Fibroblast of the aortic adventitia (primary cell): ENCODE measurements at places on chromosomes 1 and 21. TPM values are rescaled to one million over a fixed set of nuclear protein-coding genes. Genes with fewer than 3 reads are reported as not detected.
A peak's percentile ranks its signal among the peaks of the same experiment; 100 is the strongest.

The PLA2G2C gene
- total RNA-seq: not detected in 2 replicates

GRCh38 chr1:86997538-86997937 lies 83.1 kb downstream of the HS2ST1 start:
- no peak for DNase-seq

- no peak for DNase-seq
These were observed 274.8 kb upstream of the AJAP1 start for GRCh38 chr1:4379451-4380175.

The FCAMR gene
- not detected in 2 replicates for total RNA-seq

DNA sequence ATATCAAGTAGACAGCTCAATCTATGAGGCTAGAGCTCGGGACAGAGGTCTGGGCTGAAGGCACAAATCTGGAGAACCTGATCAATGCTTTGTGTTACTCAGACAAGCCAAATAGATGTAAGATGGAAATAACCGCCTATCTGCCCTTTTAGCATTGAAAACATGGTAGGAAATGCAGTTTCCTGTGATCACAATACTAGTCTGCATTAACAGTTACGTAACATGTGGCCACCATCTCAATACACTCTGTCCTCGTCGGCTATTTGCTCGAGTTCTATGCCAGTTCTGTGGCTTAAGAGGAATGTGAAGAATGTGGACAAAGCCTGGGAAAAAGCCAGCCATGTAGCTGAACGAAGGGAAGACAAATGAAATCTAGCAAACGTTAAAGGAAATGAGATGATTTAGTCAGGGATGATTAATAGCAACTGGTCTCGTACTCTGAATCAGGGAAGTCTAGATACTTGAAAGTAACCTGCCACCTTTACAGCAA lies 73.3 kb downstream of the HSF2BP start:
- DNase-seq: peak; percentile 100
